ENCODE measurements at places on chromosomes 12 and 14.

GRCh38 chr12:92356425-92356824 is 210.8 kb upstream of the BTG1 start:
- no peak for DNase-seq

- DNase-seq = no peak
Measured at GRCh38 chr12:79877246-79877645, 57.7 kb downstream of the PPP1R12A start.

GRCh38 chr12:57139796-57140649 is 7.4 kb downstream of the LRP1-AS start:
- DNase-seq = no peak

DNA sequence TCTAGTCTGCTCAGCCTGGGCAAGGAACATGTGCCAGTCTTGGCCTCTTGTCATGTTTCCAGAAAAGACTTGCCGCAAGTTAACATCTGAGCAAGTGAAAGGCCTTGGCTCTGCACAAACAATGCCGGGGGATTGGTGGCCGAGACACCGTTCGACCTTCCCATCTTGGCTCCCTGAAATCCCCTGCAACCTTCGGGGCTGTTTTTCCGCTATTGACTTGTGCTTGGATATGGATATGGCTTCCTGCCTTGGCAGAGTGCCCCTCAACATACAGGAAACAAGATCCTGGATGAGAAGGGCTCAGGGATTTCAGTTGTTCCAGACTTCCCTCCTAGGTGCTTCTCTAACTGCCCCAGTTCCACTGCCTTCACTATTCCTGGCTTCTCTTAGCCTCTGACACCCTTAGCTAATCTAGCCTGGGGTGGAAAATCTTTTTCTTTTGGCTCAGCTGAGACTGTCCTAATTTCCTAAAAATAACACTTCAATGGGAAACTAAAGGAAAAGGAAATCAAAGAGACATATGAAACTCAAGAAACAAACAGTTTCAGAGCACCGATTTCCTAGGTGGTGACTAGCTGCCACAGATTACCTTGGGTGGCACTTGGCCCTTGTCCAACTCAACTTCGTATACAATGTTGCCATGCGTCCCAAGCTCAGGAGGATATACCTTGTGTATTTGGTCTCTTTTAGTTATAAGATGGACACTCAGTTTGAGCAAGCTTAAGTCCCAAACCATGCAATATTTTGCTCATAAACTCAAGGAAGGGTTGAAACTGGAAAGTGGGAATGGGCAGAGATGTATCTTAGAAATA is 33.9 kb downstream of the RDH12 start:
- no peak for DNase-seq

GRCh38 chr14:38490273-38490672 is 234.4 kb upstream of the CLEC14A start:
- no peak for DNase-seq

DNA sequence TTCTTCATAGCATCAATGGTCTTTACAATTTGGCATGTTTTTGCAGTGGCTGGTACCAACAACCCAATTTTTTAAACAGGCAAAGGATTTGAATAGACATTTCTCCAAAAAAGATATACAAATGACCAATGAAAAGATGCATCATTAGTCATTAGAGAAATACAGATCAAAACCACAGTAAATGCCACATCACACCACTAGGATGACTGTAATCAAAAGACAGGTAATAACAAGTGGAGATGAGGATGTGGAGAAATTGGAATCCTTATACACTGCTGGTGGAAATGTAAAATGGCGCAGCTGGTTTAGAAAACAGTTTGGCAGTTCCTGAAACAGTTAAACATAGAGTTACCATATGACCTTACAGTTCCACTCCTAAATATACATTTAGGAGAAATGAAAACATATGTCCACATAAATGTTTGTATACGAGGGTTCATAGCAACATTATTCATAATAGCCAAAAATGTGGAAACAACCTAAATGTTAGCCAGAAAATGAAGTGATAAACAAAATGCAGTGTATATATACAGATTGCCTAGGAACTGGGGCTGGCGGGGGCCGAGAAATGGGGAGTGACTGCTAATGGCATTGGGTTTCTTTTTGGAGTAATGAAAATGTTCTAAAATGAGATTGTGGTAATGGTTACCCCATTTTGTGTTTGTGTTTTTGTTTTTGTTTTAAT is 55.2 kb downstream of the TGFB3 start:
- DNase-seq = no peak

GRCh38 chr12:107558141-107558815 is 127.3 kb upstream of the PWP1 start:
- no peak for DNase-seq

DNA sequence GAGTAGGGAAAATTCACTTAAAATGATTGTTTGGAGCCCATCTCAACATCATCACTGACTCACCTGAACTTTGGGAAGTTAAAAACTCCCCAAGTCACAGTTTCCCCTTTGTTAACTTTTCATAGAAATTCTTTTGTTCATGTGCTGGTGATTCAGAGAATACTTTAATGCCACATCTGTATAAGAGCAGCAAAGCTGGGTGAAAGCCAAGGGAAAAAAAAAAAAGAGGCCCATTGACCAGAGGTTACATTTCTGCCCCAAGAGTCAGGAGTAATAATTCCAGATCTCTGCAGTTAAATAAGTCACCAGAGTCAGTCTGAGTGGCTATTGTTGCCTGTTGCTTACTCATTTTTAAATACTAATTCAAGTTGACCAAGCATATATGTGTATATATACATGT is 136.4 kb upstream of the LGR5 start:
- no peak for DNase-seq

DNA sequence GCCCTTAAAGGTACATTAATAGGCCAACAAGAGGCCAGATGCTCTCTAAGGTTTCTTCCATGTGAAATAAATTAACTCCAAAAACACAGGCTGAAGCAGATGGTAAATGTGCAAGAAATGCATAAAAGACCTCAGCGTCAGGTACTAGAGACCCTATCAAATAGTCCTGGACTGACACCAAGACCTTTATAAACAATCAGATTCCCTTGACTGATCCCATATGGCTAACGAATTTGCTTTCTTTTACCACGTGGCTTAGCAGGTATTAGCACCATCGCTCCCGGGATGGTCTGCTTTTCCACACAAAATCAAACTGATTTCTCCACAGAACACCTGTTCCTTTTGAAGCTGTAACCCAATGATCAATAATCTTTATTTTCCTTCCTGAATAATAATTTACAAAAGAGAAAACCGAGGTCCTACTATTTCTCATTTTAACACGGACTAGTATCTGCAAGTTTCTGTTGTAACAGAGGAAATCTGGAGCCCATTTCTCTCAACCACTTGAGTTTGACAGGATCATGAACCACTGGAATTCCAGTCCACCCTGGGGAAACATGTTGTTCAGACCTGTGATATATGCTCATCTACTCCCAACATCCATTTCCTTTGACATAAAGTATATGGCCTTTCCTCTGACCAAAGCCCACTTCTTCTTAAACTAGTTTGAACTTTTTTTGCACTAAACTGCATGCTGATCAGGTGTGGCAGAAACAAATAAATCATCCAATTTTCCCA is 48.2 kb upstream of the DAAM1 start:
- DNase-seq = no peak

DNA sequence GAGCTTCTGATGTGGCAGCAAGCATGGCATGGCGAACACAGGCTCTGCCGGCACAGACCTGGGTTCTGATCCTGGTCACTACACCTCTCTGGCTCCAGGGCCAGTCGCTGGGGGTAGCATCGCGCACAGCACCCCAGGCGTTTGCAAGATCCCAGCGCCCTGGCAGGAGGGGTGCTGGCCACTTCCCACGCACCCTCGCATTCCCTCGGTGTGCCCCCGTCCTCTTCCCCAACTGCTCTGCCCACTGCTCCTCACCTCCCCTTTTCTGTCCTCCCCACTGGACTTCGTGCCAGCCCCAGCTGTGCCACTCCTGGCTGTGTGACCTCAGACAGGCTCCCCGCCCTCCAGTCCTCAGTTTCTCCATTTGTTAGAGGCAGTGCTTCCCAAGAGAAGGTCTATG is 2.8 kb downstream of the CDK2AP1 start:
- no peak for DNase-seq

DNA sequence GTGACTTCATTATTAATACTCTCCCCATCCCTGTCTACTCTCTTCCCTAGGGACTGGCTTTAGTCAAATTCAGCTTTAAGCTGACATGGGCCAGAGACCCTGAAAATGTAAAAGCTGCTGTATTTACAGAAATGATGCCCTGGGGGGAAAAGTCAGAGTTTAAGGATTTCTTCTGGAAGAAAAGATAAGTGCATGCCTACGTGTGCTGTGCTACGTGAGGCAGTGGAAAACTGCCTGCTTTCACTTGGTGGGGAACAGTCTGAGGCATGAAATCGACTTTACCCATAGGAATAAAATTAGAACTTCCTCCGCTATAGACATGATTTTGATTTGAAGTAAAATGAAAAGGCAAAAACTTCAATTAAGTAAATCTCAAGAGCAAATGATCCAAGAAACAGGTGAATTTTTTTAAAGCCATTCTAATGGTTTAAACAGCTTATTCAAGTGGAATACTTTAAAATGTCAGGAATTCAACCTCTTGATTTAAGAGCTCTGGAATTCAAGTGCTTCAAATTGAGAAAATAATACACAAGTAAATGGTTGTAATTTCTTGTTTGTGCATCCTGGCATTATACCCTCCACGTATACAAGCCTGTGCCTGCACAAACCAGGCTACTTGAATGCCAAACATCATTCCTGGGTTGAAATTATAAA is 168.5 kb downstream of the FOXN3 start:
- no peak for DNase-seq

- DNase-seq = no peak
Measured at GRCh38 chr12:32981139-32981538, 84.6 kb upstream of the PKP2 start.

GRCh38 chr14:99066378-99066777 is 205.6 kb downstream of the BCL11B start:
- DNase-seq = no peak

- DNase-seq = no peak
Measured at GRCh38 chr14:102088012-102088792, 1.4 kb upstream of the HSP90AA1 start.

- DNase-seq = no peak
Measured at GRCh38 chr12:18432206-18432605, 170.9 kb downstream of the PIK3C2G start.

GRCh38 chr12:89879766-89880165 is 171.1 kb upstream of the ATP2B1 start:
- no peak for DNase-seq

DNA sequence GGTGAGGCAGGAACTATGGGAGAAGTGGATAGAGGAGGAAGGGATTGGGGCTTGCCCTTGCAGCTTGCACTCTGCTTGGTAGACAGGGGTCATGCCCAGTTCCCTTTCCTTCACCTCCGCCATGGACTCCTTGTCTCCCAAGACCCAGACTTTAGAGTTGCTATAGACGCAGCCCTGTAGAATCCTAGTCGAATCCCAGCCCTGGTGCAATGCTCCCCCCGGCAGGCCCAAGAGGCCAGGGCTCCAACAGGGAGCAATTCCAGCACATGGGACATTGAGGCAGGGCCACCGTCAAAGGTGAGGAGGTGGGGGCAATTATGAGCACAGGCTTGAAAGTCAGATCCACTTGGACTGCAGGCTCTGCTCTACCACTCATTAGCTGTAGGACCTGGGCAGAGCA is 29.5 kb upstream of the BCDIN3D start:
- no peak for DNase-seq

DNA sequence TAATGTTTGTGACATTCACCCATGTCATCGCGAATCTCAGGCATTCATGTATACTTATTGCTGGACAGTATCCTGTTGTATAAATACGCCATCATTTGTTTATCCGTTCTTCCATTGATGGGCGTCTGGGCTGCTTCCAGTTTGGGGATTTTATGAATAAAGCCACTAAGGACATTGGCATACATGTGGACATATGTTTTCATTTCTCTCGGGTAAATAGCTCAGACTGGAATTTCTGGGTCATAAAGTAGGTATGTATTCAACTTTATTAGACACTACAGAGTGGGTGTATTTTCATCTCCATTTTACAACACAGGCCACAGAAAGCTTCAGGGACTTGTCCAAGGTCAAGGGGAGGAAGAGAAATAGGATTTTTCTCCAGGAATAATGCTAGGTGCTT is 48.9 kb downstream of the HRK start:
- no peak for DNase-seq

- DNase-seq = no peak
Measured at GRCh38 chr12:123491481-123491880, 33.5 kb downstream of the SNRNP35 start.

DNA sequence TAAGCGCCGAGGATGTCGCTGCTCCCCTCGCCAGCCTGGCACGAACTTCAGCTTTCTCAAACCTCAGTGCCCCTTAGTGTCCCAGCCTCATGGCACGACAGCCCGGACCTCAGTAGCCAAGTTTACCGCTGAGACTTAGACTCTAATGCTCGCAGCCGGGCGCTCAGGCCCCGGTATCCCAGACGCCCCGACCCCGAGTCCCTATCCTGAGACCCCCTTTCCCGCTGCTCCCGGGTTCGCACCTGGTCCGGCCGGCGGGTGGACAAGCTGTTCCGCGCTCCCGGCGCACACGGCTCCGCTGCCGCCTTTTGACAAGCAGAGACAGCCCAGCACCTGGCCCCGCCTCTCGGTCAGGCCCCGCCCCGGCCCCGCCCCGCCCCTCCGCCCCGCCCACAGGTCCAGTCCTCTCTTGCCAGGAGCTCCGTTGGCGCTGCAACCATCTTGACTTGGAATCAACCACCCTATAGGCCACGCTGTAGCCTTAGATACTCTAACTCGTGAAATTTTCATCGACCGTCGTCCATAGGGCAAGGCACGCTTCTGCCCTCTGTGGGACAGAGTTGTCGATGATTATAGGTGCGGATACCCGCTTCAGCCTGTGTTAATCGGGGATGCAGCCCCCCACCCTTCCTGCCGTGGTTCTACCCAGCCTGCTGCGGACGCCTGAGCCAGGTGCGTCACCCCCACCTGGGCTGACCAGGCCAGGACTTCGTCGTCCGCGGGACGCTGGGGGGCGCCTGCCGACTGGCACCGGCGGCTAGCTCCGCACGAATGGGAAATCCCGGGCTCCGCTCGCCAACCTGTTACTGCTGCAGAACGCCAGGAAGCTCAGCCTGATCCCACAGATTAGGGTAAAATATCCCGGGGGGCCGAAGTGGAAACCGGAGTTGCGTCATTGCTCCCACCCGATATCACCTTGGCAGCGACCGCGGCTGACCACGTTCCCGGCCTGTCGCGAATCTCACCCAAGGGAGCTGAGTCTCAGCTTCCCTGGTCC is at the start of gene VDR:
VDR (minus strand) TSS at position 282 of the 997 bp plus-strand sequence. CDS start 25,881 bp downstream, outside the sequence.
- DNase-seq = no peak

DNA sequence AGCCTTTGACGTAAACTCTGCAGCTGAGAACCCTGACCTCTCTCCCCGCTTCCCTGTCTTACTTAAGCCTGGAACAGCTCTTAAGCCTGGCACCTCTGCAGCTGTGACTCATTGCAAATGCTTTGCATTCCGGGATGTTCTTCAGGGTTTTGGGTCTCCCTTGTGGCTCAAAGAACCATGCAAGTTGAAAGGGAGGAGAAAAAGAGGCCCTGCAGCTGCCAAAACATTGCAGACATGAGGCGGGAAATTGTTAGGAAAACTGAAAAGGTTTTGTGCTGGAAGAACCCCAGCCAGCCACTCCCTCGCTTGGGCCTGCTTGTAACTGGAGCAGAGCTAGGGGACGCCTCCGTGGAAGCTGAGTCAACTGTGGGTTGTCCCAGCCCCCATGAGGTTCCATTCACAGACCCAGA is 60.2 kb upstream of the FERMT2 start:
- no peak for DNase-seq

- DNase-seq = no peak
Measured at GRCh38 chr12:43292699-43293098, 259.3 kb downstream of the ADAMTS20 start.

- DNase-seq = no peak
Measured at GRCh38 chr12:128829861-128830504, 6.2 kb upstream of the SLC15A4 start.
